ENCODE measurements at places on chromosomes 1 and 21.
A peak's percentile ranks its signal among the peaks of the same experiment; 100 is the strongest.

GRCh38 chr1:61743716-61744580, 1.7 kb downstream of the PATJ start:
- no peak for DNase-seq

GRCh38 chr1:59986516-59987310, 60.1 kb upstream of the CYP2J2 start:
- no peak for DNase-seq

DNA sequence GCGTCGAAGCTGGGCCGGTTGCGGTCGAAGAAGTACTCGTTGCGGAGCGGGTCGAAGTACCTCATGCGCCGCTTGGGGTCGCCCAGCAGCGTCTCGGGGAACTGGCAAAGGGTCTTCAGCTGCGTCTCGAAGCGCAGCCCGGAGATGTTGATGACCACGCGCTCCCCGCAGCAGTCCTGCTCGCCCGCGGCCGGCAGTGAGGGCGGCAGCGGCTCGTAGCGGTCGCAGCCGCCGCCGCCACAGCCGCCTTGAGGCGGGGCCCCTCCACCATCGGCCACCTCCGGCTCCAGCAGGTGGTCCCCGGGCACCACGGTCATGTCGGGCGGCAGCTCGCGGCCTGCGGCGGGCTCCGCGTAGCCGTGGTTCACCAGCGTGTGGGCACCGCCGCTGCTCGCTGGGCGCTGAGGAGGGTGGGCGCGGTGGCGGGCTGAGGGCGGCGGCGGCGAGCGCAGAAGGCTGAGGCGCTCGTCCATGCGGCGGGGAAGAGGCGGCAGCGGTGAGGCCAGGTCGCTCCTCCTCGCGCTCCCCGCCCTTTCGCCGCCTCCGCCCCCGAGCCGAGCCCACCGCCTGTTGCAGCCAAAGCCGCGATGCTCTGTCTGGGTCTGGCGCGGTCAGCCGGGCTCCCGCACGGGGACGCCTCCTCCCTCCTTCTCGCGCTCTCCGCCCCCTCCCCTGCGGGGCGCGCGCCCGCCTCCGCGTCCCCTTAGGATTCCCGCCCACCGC, at the start of gene KCNA3:
KCNA3 (minus strand) TSS at position 604 of the 723 bp plus-strand sequence; CDS start at position 473, 131 bp downstream.
- no peak for DNase-seq

- no peak for DNase-seq
Measured at GRCh38 chr1:44024903-44025525, 6.2 kb downstream of the SLC6A9 start.

GRCh38 chr1:30311749-30312148, 411.6 kb downstream of the MATN1 start:
- no peak for DNase-seq

DNA sequence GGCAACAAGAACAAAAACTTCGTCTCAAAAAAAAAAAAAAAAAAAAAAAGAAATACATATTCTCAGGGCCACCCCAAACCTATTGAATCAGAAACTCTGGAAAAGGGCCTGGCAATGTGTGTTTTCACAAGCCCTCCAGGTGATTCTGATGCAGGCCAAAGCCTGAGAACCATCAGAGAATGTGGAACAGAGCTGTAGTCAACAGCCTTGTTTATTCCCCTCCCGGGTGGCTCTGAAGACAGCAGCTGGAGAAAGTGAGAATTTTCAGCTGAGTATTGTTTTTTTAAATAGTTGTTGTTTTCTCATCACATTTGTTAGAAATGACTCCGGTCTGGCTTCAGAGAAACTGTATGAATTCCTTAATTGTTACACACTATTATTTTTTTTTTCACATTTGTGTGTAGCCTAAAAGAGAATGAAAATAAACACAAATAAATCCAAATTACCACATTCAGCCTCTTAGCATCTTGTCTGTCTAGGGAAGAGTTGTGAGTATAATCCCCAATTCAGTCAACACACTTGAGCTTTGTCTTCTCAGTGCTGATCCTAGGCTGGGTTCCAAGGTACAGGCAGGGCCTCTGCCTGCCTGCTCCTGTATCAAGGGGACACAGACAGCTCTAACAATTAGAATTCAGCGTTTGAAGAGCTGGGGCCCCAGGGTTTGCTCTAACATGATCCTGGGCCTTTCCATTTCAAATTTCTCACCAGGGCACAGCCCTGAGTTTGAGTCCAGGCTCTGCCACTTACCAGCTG, 6.6 kb upstream of the AZIN2 start:
- no peak for DNase-seq

DNA sequence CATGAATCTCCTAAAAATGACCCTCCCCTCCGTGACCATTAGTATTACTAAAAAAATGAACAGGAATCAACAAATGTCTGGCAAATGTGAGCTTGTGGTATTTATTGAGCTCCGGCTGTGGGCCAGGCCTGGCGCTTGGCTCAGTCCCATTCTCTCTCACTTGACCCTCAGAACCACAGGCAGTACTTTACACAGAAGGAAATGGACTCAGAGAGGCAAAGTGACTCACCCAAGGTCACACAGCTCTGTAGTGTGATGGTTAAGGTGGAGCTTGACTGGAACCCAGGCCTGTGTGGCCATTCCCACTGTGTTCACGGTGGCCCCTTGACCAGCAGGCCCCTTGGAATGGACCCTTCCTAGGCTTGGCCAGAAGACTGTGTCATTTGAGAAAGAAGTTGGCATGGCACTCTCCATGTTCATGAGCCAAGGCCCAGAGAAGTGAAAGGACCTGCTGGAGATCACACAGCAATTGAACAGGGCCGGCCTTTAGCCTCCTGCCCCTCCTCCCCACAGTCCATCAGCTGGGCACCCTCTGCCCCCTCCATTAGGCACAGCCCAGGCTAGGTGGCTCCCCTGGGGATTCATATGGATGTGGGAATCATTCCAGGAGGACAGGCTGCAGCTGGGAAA, 32.1 kb downstream of the FAM151A start:
- DNase-seq, result no peak

DNA sequence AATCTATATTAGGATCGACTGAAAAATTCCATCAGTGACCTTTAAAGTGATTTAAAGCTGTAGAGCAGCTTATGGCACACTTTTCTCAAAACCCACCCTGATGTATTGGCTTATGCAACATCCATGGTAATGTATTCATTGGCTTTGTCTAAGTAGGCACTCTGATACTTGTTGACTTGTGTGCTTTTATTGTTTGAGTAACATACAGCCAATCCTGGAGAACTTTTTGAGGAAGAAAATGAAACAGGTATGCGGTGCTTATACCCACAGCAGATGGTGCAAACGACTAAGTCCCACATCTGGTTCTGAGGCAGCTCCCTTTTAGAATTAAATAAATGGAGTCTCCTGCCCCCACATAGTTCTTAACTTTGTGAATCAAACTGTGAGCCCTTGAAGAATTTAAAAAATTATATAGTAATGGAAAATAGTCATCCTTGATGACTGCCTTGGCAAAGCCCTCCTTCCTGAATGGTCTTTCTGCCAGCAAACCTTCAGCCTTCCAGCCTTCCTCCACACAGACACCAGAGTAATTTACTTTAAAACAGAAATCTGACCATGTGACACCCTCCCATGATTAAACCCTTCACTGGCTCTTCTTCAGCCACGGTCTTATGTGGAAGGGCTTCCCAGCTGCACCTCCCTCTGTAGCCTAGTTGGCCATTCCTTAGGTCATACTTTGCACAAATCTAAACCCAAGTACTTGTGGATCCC, 116.0 kb downstream of the BCAR3 start:
- no peak for DNase-seq

DNA sequence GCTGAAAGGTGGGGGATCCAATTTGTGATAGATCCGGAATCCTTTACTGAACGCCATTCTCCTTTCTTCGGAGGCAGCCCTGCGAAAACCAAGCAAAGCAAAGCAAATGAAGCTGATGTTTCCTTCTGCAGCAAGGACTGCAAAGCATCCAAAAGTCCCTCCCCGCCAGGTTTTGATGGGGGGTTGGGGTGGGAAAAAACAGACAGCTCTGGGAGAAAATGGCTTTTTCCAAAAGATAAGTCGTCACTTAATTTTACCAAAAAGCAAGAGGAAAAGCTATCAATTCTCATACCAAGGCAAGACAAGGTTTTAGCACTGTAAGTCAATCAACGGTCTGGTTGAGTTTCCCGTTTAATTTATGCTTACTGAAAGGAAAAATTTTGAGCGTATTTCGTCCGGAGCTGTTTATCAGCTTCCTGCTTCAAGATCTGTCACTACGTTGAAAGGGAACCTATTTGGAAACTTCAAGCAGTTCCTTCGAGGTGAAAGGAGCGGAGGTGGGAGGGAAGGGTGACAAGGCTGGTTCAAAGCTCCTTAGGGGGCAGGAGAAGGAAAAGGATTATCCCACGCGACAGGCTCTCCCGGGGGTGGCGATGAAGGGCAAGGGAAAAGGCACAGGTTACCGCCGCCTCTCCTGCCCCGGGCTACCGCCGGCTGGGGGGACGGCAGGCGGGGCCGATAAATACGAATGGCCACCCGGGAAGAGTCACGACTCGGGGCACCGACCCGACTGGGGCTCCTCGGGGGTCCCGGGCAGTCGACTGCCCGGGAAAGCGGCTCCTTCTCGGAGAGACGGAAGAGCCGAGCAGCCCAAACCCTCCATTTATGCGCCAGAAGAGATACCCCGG, 750 bp downstream of the SYNJ1 start:
- DNase-seq, result peak; percentile 7

- DNase-seq, result no peak
Measured at GRCh38 chr1:229007701-229008100, 263.2 kb upstream of the RAB4A start.

- DNase-seq, result no peak
Measured at GRCh38 chr21:42652527-42653230, 742 bp upstream of the PDE9A start.

- DNase-seq, result no peak
Measured at GRCh38 chr1:91879733-91880132, 6.2 kb downstream of the TGFBR3 start.

- no peak for DNase-seq
Measured at GRCh38 chr1:53981220-53981619, 35.1 kb downstream of the LRRC42 start.

DNA sequence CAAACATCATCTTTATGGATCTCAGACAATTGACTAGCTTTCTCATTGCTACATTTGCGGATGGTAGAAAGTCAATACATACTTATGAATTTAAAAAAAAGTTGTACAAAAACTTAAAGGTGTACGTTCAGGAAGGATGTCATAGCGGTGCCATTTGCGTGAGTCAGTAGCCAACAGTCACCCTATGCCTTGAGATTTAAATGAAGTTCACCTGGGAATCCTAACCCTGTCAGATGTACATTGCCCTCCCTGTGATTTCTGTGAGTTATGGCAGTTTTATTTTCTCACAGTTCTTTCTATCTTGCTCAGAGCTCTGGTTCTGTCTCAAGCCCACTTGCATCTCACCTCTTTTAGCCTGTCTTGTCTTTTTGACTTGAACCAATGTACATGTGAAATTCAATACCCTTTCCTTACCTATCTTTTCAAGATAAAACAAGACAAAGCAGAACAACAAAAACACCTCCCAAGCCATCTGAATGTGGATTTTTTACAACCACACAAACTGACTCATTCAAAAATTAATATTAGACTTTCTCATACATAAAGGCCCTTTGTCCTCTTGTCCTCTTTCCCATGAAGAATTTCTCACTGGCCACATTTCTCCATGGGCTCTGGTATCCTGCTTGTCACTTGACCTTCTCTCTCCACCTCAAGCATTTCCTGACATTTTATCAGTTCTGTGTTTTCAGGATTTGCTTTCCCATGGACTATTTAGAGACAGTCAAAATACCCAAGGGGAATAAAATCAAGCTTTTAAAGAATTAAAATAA, 25.3 kb upstream of the ZNF697 start:
- no peak for DNase-seq

- no peak for DNase-seq
Measured at GRCh38 chr1:52503706-52504105, 49.2 kb downstream of the TUT4 start.

DNA sequence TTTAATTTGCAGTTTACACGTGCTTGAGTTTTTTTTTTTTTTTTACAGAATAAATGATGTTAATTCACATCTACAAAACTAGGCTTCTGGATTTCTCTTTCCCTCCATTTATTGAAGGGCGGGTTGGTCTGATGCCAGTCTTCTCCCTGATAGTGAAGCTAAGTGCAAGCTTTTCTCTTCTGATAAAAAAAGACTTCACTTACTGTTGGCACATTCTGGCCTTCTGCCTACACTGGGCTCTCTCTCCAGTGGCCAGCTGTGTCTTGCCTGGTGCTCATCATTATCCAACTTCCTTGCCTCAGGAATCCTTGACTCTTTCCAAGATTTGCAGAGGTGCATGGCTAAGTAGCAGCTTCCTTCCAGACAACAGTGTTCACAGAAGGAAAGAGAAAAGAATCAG, 7.6 kb upstream of the RAP1A start:
- DNase-seq, result no peak

GRCh38 chr1:67560580-67561255, 124.3 kb upstream of the GADD45A start:
- DNase-seq, result no peak

DNA sequence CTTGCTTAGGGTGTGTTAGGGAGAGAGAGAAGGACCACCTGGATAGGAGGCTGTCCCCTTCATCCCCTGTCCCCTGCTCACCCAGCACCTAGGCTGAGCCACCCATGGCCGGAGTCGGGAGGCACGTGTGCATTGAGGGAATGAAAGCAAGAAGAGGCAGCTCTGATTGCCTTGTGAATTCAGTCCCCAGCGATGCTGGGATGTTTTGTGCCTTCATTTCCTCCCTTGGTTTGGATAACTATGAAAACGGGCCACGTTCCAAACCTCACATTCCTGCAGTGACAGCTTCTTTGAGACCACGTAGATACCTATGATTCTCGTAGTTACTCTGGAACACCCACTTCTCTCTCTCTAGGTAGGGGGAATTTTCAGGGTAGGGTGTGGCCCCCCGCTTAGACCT, 67.1 kb downstream of the MAN1C1 start:
- DNase-seq, result no peak

All from stimulated activated CD8-positive, alpha-beta memory T cell treated with anti-CD3 and anti-CD28 coated beads, Interleukin-15, amount 100 ng/mL, for 1 hour (primary cell).